CD4-positive, alpha-beta T cell treated with Interferon alpha-2 for 1 hour (primary cell): ENCODE measurements at places on chromosomes 7 and 10.

DNA sequence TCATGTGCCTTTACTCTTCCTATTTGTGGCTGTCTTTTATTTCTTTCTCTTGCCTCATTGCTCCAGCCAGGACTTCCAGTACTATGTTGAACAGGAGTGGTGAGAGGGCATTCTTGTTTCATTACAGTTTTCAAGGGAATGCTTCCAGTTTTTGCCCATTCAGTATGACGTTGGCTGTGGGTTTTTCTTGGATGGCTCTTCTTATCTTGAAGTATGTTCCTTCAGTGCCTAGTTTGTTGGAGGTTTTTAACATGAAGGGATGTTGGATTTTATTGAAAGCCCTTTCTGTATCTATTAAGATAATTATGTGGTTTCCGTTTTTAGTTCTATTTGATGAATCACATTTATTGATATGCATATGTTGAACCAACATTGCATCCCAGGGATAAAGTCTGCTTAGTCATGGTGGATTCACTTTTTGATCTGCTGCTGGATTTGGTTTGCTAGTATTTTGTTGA lies 96.8 kb downstream of the GLCCI1 start:
- no peak for DNase-seq

DNA sequence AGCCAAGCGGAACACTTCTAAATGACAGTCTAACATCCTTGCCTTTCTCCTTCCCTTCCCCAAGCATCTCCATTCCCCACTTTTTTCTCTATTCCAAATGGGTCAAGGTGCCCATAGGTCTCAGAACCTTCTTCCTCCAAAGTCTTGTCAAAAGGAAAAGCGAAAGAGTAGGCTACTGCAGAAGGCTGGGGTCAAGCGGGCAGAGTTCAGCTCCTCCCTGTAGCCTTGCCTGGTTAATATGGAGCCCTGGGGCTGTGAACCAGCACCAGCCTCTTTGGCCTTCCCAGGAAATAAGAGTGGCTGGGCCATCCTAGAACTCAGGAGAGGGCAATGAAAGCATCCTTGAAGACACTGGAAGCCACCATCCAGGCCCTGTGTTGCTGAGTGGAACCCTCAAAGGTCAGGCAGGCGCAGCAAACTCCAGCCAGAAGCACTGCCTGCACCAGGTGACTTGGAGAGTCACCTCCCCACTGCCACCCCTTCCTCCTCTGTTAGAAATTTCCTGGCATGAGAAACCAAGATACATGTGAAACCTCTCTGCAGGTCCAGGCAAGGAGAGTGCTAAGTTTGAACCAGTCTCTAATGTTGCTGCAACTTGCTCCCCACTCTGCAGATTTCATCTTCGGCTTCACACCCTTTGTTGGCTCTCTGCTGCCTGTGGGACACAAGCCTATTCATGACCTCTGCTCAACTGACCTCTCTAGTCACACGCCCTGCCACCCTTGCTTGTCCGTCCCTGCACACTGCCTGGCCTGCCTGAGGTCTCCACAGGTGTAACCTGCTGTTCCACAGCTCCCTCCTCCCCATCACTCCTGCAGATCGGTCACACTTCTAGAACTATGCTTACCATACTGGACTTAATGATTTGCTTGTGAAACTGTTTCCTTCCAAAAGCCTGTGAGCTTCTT lies 74.9 kb downstream of the SH3PXD2A start:
- DNase-seq, result no peak

DNA sequence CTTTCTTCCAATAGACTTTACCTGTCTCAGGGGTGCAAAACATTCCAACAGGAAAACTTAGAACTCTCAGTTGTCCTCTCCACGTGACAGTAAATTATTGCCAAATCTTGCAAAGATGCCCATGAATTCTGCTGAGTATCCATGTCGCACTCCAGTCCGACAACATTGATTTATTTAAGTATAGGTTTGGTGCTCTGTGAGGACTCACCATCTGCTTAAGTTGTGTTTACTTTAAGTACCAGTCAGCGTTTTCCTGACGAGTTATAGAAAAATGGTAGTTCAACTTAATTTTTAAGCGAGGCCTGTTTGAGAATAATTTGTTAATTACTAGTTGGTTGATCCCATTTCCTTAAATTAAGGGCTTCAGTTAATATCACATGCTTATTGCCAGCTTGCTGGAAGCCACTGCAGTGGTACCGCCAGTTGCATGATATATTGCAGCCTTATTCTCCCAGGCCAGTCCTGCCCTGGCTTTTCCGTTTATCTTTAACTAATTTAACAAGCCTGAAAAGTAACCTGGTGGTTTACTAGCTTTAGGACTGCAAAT lies 27.8 kb downstream of the CREB5 start:
- DNase-seq, result no peak

GRCh38 chr10:128287921-128288320 lies 161.7 kb upstream of the MKI67 start:
- DNase-seq, result no peak

DNA sequence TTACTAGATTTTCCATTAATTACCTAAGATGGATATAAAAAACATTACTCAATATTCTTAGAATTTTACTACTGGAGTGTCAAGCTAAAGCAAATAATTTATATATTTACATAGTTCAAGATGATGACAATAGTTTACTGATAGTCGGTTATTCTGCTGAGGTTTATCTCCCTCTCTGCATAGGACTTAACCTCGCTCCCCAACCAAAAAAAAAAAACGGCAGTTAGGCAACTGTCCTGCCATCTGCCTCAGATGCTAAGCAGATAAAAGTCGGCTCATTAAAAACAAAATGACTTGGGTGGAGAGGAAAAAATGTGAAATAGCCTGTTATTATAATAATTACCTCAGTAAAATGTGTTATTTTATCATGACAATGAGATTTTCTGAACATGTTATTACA lies 14.0 kb upstream of the ITGB8 start:
- DNase-seq, result no peak
